ENCODE measurements at places on chromosomes 4 and X.

DNA sequence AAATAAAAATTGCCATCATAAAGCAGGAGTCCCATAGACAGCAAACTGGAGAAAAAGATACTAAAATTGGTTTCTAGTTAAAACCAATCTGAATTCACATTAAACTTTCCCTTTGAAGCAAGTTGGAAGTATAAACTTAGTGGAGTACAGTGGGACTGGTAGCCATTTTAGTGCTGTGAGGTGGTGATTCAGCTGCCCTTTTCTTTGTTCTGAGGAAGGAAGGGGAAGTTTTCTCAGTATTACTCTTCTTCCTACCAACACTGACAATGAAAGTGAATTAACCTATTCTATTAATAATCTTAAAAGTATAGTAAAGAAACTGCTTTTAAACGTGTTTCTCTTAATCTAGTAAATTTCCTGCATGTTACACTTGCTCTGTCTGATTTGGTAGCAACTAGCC, 36.7 kb downstream of the SLC9A6 start:
- no peak for DNase-seq

GRCh38 chrX:101803451-101803850, 128.4 kb downstream of the ZMAT1 start:
- peak; percentile 2 for DNase-seq

DNA sequence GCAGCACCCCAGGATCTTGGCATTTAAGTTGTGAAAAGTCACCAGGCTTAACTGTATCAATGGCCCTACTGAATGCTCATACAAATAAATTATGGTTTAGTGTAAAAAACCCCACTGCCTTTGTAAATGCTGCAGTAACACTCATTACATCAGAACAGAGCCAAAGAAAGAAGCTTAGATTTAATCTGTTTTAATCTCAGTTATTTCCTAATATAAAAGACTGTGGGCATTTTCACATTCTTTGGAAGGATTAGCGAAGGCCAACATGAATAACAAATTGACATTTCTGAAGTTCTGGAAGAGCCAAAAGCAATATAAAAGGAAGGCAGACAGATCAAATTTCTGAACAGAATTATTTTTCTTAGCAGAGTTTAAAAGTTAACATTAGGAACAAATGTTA, 140.0 kb upstream of the HCCS start:
- DNase-seq, result no peak

DNA sequence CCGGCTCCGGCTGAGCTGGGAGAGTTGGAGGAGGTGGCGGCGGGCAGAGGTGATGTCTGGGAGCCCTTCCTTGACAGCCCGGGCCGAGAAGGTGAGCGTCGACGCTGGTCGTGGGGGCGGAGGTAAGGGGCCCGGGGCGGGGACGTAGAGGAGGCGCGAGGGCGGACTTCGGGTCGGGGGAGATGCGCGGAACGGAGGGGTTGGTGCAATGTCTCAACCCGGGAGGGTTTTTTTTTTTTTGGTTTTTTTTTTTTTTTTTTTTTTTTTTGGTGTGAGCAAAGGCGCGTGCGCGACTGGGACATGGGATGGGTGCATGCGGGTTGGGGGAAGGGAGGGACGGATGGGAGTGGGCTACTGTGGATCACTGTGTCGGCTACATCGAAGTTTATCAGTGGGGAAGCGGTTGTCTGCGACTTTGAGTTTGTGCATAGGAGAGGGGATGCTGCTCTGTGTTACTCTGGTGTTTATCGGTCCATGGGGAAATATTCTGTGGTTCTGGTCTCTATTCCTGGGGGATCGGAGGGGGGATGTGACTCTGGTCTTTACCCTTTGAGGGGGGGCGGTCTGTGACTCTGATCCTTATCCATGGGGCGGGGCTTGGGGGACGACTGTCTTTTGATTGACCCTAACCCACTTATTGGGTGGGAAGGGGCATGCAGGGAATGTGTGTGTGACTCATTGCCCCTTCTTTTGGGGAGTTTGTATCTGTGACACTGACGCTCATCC, 537 bp downstream of the RBM10 start:
- no peak for DNase-seq

GRCh38 chrX:74451450-74452198, 30.3 kb downstream of the SLC16A2 start:
- no peak for DNase-seq

GRCh38 chrX:130347321-130347720, 7.6 kb downstream of the SLC25A14 start:
- DNase-seq, result no peak

GRCh38 chrX:38627683-38628082, 66.3 kb downstream of the TSPAN7 start:
- no peak for DNase-seq
